ENCODE measurements at places on chromosomes 11 and 22. TPM values are rescaled to one million over a fixed set of nuclear protein-coding genes. Genes with fewer than 3 reads are reported as not detected.

Gene OR52E2
- total RNA-seq = not detected

Gene PAMR1
- total RNA-seq = not detected

Gene OR51B5
- total RNA-seq = not detected

Gene CCND1
- 2.8 TPM for total RNA-seq

Gene FREY1
- 1.1 TPM for total RNA-seq

Gene ZBTB16
- total RNA-seq = 1.4 TPM

Gene ABTB2
- 6.2 TPM for total RNA-seq

Gene CLDN5
- not detected for total RNA-seq

Gene VPREB1
- total RNA-seq = not detected

Gene KIF18A
- 13.9 TPM for total RNA-seq

Gene MTMR2
- total RNA-seq = 51.5 TPM

Gene PIK3IP1
- total RNA-seq = 7.5 TPM

Gene OR52A1
- not detected for total RNA-seq

Gene ARHGAP42
- total RNA-seq = 0.44 TPM

Gene CTNND1
- 3.4 TPM for total RNA-seq

Gene RCE1
- 33.5 TPM for total RNA-seq

Gene ACER3
- total RNA-seq = 15.3 TPM

Gene RIMBP3B
- 0.42 TPM for total RNA-seq

Gene TRPT1
- total RNA-seq = 30.5 TPM

Gene C11orf65
- total RNA-seq = 1.2 TPM

Gene PDGFD
- 0.11 TPM for total RNA-seq

Gene TOM1
- 13.2 TPM for total RNA-seq

Gene GVQW3
- total RNA-seq = 2.2 TPM

Gene ENDOD1
- total RNA-seq = 41.1 TPM

Gene SAA4
- total RNA-seq = not detected

Gene SLC1A2
- not detected for total RNA-seq

Gene DMC1
- total RNA-seq = 14.4 TPM

Gene VSIG10L2
- not detected for total RNA-seq

Gene IL17REL
- total RNA-seq = 0.13 TPM

Gene OR56A3
- not detected for total RNA-seq

Gene FAM180B
- not detected for total RNA-seq

Gene DSCAML1
- 0.13 TPM for total RNA-seq

Gene GLB1L3
- total RNA-seq = 4.8 TPM

Gene PTDSS2
- 26.2 TPM for total RNA-seq

Gene EXPH5
- total RNA-seq = 0.71 TPM

Gene FAM89B
- total RNA-seq = 31.1 TPM

Gene TMEM191B
- total RNA-seq = 0.76 TPM

Gene KRTAP5-11
- not detected for total RNA-seq

Gene IFT27
- total RNA-seq = 28.7 TPM

Gene CHKB
- 65.8 TPM for total RNA-seq

Gene KRTAP5-1
- not detected for total RNA-seq

Gene APOL4
- total RNA-seq = 0.84 TPM

Gene LARGE2
- 2.9 TPM for total RNA-seq

Gene PHETA2
- 3.0 TPM for total RNA-seq

Gene CCDC15
- total RNA-seq = 3.8 TPM

Gene TMEM132A
- 1.1 TPM for total RNA-seq

Measured in activated CD8-positive, alpha-beta memory T cell treated with anti-CD3 and anti-CD28 coated beads for 36 hours (primary cell).